ENCODE measurements at places on chromosomes 1 and 21.

DNA sequence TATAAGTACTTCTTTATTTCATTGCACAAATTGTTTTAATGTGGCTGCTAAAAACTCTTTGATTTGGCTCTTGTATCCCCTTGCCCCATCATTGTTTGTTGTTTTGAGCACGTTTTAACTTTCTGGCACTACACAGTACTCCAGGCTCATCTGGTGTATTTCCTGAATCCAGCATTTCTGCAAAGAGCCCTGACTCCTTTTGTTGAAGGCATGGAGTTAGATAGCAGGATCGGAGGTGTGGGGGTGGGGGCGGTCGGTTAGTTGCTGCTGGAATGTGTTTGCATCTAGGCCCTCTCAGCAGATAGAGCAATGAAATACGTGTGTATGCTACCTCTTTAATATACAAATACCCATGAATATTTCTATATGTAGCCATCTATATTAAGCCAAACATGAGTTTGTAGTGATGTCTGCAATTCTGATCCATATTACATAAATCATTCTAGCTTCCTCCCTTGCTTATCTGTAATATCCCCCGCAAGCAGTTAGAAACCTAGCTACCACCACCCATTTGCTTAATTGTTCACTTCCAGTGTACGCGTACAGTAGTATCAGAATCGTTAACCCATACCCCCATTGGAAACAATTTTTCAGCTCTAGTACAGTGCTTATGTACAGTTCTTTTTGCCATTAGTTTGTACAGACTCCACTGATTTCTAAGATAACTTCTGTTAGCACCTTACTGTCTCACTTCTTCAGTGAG, 106.0 kb downstream of the NOS1AP start:
- DNase-seq = no peak

DNA sequence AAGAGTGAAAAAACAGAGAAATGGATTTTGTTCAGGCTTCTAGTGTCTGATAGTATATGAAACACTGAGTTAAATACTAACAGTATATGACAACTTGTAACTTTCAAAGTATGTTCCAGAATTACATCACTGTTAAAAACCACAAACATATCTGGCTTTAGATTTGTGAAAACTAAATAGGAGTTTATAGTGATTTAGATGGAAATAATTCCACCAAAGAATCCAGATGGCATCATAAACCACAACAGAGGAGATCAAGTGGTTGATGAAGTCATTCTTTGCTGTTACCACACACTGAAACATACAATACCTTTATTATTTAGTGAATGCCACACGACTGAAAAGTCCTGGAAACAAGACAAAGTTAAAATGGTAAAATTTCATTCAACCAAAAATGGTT, 37.2 kb downstream of the ALG14 start:
- no peak for DNase-seq

DNA sequence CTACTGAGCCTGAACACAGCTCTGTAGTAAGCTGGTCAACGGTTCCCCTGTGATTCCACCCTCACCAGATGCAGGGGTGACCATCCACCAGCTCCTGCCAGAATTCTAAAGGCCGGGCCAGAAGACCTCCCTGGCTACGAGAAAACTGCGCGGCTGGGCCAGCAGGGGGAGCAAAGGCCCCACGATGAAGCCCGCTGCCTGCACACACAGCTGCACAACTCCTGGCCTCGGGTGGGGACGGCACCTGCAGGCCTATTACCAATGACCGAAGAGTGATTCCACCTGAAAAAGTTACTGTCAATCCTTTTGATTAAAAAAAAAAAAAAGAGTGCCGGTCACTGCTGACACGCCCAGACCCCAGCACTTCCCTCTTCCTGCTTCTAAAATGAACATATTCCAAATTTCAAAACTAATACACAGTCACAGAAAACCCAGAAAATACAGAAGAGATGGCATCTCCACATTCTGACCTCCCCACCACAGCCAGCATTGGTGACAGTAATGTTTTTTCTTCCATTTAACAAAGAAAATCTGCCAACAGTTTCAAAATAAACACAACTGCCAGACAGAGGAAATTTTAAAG, 49.8 kb upstream of the RIPK4 start:
- DNase-seq = peak; percentile 69

DNA sequence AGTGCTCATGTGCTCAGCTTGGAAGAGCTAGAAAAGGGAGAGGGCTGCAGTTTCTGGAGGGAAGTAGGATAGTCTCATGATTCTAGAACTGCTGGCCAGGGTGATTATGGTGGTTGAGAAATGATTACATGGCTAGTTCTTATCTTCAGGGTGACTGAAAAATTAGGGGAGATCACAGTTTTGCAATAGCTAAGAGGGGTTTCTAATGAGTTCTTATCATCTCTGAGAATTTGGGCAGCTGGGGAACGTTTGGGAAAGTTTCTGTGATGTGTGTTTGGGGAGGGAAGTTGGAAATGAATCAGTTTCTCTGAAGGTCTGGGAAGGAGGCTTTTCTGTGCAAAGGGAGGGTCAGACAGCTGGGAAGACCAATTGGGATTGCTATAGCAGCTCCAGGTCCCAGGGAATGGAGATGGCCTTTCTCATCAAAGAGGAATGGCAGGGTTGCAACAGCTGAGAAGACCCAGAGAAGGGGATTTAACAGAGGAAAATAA, 7.6 kb upstream of the RHOU start:
- DNase-seq = no peak

DNA sequence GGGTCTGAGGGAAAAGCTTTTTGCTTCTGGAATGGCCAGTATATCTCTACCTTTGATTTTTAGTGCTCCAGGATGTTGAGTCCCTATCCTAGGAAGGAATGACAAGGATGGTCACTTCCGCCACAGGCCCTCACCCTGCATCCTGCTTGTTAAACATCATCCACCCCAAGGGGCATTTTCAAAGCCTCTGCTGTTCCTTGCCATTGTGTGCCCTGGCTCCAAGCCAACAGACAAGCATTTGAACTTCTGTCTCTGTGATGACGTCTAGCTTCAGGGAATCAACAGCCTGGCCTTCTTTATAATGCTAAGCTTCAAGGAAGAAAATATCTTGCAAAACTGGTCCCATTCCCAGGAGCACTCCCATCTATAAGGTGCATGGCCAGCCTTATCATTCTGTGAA, 12.3 kb upstream of the JAM2 start:
- no peak for DNase-seq

GRCh38 chr1:107750364-107750959, 214.5 kb downstream of the VAV3 start:
- peak; percentile 74 for DNase-seq

DNA sequence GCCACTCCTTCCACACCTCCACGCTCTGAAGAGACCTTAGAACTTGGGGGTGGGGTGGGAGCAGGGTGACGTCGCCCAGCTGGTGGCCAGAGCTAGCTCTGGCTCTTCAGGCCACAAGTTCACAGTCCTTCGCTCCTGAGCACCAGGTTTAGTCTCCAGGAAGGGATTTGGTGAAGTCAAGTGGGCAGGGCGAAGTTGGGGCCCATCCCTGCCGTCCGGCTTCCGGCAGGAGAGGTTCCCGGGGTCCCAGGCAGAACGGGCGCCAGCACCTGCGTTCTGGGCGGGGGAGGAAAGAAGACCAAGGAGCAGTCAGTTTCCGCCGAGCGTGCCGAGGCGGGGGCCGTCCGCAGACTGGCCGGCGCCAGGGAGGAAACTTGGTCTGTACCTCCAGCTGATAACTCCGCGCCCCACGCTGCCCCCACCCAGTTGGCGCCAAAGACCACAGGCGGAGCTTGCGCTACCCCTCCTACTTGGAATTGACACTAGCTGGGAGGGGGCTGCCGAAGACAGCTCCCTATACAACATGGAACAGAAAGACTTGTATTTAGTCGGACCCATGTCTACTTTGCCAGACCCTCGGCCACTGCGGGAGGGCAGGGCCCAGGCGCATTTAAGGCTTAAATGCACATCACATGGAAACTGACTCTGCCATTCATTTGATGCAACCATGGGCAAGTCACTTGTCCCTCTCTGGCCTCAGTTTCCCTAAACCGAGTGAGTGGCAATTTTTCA, 995 bp downstream of the ID3 start:
- DNase-seq = peak; percentile 63

DNA sequence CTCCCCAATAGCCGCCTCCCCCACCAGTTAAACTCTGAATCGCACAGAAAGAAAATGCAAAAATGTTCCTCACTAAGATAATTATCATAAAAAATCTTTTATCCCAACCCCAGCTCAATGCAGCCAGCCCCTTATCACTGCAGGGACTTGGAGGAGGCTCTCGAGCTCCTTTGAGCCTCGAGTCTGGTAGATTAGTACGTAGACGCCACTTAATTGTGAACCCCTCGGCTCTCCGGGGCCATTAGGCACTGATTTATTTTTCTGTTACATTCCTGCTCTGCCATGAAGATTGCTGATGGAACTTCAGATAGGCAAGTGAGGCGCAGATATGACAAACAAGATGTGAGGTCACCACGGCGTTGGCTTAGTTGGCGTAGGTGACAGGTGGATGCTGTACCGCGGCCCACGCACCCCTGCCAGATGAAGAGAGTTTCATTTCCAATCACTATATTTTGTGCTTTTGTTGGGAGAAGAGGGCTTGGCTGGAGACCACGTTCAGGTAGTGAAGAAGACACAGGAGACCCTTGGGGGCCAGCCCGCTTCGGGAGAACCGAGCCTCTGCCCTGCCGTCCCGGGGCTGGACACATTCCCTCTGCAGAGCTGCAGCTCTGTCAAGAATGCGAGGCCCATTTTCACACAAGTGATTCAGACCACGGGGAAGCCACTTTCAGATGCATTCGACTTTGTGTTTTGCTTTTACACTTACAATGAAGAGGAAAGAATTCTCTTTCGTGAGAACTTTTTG, 55.9 kb upstream of the ARHGEF16 start:
- DNase-seq = no peak

GRCh38 chr1:240413732-240414131, 198.2 kb downstream of the GREM2 start:
- DNase-seq = no peak

- no peak for DNase-seq
Observed at GRCh38 chr1:245131026-245131393, 23.8 kb upstream of the KIF26B start.

GRCh38 chr1:5798151-5798730, 194.0 kb downstream of the NPHP4 start:
- DNase-seq = no peak

DNA sequence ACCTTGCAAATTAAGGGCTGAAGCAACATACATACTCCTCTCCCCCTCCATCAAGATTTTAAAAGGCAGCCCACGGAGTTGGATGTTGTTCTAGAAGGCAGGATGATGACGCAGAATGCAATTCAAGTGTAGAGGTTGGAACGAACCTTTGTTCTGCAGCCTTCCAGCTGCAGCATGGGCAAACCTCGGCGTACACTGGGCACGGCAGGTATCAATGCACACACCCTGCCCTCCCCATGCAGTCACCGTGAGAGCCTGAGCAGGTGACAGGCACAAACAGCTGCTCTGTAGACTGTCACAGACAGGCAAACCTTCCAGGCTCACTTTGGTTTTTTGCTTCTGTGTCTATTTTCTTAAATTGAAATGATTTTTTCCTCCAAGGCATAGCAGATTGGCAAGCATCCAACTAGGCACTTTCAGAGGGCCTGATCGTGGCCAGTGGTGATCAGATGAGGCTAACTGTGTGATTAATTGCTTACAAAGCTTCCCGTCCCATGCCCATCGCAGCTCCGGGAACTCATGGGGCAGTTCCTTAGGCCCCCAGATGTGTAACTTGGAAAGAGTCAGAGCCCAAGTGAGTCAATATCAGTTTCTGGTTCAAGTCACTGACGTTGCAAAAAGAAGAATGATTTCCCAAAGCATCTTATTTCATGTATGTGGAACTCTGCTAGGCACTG, 82.3 kb downstream of the ITPKB start:
- DNase-seq = no peak

DNA sequence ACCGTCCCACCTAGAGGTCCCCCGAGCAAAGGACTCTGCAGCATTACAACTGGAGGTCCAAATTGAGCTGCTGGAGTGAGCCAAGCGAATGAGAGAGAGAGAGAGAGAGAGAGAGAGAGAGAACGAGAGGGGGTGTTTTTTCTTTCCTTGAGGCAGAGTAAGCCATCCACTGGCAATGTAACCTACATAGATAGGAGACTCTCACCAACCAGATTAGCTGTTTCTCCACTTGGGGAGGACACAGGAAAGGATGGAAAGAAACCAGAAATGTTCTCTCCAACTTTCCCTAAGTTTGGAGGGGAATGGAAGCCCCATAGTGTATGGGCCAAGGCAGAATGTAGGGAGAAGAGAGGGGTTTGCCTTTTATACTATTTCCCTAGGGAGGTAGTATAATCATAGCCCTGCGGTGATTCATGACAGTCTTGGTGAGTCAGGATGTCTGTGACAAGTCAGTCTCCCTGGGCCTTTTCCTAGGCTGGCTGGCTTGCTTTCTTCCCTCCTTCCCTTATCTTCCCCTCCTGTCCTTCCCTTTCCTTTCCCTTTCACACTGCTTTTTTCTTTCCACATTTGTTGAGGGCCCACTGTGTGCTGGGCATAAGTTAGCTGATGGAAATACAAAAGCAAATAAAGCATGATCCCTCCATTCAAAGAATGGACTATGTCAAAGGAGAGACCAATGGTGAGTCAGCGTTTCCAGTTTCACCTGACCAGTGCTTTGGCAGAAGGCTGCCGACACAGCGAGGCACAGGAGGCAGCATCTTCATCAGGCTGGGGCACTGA, 7.1 kb downstream of the FNDC7 start:
- no peak for DNase-seq

DNA sequence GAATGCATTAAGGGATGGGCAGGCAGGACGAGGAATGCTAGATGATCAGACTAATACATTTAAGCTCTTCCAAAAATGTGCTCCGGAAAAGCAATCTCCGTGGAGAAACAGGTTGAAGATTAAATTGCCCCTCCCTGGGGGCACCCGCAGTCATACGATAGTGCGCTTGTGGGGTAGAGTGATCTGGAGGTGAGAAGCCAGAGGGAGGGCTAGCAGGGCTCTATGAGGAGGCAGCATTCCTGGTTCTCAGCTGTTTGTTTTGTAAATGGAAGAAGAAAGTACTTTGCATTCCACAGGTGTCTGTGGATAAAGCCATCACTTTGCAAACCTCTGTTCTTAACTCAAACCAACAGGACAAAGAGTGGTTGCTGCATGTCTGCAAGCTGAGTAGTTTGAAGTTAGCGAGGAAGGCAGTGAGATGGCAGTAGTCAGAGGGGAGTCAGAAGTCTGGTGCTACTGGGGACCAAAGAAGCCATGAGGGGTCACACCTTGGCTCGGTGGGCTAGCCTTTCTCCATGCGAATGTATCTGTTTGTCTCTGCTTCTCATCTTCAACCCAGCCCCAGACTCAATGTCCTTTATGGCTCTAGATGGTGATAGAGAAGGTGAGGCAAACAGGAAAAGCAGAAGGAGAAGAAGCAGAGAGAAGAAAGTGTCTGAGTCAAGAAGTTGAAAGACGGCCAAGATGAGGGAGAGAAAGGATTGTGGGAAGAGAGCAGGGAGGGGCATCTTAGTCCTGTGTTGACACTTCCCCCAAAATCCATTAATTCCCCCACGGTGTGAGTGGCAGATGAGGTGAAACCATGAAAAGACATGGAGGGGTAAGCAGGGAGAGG, 65.2 kb upstream of the GJA8 start:
- no peak for DNase-seq

GRCh38 chr1:118147522-118147921, 37.5 kb downstream of the SPAG17 start:
- no peak for DNase-seq

- DNase-seq = peak; percentile 80
Observed at GRCh38 chr1:226798427-226799411, 59.6 kb upstream of the ITPKB start.

GRCh38 chr21:45248893-45249381, 38.8 kb downstream of the POFUT2 start:
- DNase-seq = no peak
